ENCODE measurements at places on chromosomes 2 and 18.

GRCh38 chr2:220469201-220469600, 841.8 kb downstream of the SLC4A3 start:
- no peak for DNase-seq

- no peak for DNase-seq
Observed at GRCh38 chr2:141055531-141055930, 1075.3 kb downstream of the LRP1B start.

- DNase-seq: no peak
Observed at GRCh38 chr2:141767051-141767450, 363.8 kb downstream of the LRP1B start.

DNA sequence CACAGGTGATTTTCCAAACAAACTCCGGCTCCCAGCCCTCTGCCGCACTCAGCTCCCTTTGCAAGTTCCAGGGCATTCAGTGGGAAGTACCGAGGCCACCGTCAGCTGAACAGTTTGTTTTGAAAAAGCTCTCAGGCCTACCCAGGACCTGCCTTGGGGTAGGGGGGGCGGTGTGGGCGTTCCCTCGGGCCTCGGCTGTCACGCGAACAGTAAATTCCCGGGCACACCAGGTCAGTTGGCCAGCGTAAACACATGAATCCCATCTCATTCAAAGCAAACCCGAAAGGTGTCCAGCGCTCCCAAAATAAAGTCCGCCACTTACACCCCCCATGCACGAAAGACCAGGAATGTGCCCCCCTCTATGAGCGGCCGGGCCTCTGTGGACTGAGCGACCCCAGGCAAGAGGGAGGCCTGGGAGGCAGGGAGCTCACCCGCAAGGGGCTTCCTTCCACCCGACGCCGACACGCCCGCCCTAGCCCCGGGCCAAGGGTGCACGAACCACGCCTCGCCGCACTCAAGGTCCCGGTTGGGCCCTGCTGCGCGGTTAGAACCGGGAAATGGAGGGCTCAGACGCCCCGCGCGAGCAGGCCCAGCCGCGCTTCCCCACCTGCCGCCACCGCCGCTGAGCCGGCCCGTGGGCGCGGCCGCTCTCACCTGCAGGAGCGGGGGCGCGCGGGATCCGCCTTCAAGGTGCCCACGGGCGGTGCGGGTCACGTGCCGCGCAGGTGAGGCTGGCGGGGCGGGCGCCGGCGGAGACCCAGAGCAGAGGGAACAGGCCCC, at the start of gene WDSUB1:
Gene WDSUB1 (minus strand): TSS at position 775 of the 780 bp plus-strand sequence. CDS start 3,634 bp downstream, outside the sequence.
- peak; percentile 64 for DNase-seq

DNA sequence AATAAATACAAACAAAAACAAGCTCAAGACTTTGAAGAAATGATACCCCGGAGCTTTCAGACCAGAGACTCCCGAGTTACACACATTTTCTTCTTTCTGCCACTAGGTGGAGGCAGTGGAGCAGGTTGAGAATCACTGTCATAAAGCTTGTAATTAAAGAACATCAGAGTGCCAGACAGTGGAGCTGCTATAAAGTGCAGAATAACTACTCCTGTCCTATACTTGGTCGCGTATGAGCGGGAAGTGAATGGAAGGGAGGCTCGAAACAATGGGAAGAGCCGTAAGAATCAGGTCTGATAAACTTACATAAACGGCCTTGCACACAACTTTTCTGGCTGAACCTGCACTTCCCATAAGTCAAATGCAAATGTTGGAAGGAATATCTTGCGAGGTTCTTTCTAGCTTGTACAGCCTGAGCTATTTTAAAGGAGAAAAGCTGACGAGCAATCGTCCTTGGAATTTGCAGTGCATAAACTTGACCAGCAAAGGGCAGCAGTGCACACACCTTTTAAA, 189.0 kb downstream of the RPIA start:
- peak; percentile 57 for DNase-seq

DNA sequence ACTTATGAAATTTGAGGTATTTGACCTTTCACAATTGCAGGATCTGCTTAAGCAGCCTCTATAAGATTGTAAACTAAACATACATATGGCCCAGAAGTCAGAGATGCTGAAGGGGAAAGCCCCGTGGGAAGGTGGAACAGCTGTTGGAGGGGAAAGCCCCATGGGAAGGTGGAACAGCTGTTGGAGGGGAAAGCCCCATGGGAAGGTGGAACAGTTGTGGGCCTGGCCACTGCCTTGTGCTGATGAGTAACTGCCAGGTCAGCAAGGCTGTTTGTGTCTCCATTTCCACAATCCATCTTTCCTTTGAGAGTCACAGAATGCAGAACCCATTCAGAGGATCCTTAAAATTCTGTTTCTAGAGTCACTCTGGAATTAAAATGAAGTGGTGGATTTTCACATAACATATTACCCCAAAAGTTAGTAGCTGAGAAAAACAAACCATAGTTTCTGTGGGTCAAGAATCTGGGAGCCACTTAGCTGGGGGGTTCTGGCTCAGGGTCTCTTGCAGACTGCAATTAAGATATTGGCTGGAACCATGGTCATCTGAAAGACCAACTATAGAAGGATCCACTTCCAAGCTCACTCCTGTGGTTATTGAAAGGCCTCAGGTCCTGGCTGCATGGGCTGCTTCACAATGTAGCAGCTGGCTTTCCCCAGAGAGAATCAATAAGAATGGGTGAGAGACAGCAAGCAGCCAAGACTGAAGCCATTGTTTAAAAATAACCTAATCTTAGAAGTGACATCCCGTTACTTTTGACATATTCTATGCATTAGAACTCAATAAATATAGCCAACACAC, 86.6 kb upstream of the CAVIN2 start:
- DNase-seq: no peak

GRCh38 chr18:63578357-63578958, 8.7 kb upstream of the SERPINB13 start:
- peak; percentile 18 for DNase-seq

DNA sequence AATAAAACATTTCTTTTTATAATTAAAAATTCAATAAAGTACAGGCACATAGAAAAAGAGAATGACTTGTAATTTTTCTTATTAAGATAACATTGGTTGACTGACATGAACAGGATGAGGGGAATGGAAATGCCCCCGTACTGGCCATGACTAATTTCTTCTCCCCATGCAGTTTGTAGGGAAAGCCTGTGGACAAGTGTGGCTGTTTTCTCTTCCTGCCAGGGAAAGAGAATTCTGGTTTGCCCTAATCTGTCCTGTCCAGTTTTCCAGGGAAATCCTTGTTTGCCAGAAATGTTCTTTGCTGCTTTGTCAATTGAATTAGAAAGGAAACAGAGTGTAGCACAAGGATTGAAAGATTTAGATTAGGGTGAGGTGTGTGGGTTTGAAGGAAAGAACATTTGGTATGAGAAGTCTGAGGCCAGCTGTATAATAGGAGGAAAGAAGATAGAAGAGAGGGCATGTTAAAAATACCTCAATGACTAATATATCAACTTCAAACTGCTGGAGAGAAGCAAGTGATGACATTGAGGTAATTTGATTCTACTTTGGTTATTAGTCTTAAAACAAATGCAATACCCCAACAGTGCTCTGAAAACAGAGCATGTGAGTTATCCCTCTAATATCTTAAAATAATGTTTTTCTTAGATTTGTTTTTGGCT, 593.9 kb upstream of the ZNF804A start:
- DNase-seq: no peak

- no peak for DNase-seq
Observed at GRCh38 chr2:206220997-206221396, 53.5 kb upstream of the ZDBF2 start.

DNA sequence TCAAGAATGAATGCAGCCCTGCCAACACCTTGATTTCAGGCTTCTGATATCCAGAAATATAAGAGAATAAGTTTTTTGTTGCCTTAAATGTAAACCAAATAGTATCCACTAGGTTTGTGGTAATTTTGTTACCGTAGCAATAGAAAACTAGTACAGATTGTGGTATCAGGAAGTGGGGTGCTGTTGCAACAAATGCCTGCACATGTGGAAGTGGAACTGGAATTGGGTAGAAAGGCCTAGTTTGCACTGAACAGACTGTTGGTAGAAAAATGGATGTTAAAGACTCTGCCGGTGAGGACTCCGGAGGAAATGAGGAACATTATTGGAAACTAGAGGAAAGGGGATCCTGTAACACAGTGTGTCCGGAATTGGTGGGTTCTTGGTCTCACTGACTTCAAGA, 145.8 kb upstream of the MGAT5 start:
- DNase-seq: no peak

GRCh38 chr2:227413371-227413770, 25.6 kb upstream of the SCYGR1 start:
- DNase-seq: no peak

DNA sequence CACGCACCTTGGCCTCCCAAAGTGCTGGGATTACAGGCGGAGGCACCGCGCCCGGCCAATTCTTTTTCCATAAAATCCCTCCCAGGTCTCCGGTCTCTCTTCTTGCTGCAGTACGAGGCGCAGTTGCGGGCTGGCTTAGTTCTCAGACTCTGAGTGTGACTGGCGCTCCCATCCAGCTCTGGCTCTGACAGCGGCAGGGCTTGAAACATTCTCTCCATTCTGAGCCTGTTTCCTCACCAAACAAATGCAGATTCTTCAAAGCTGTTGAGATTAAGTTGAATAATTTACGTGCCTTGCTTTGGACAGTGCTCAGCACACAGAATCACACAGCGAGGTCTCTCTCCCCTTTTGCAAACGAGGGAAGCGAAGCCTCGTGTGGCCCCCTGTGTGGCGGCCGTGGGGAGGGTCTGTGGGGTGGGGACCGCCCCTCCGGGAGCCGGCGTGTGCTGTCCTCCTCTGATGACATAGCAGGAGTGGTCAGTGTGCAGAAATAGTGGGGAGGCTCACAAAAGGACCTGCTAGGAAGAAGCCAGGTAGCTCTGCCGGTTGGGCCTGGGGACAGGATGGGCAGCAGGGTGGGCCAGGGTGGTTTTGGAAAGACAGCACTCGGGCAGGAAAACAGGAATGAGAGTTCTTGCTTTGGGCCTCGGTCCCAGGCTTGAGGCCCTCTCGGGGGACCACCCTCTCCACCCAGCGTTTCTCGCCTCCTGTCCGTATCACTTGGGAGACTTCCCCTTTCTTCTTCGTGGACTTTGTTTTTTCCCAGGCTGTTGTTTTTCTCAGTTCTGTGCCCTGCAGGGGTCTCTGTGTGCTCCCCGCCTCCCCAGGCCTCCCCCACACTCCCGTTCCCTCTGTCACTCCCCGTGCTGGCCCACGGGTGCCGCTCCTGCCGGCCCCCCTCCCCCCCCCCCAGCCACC, 75.0 kb downstream of the KCNG2 start:
- DNase-seq: no peak

DNA sequence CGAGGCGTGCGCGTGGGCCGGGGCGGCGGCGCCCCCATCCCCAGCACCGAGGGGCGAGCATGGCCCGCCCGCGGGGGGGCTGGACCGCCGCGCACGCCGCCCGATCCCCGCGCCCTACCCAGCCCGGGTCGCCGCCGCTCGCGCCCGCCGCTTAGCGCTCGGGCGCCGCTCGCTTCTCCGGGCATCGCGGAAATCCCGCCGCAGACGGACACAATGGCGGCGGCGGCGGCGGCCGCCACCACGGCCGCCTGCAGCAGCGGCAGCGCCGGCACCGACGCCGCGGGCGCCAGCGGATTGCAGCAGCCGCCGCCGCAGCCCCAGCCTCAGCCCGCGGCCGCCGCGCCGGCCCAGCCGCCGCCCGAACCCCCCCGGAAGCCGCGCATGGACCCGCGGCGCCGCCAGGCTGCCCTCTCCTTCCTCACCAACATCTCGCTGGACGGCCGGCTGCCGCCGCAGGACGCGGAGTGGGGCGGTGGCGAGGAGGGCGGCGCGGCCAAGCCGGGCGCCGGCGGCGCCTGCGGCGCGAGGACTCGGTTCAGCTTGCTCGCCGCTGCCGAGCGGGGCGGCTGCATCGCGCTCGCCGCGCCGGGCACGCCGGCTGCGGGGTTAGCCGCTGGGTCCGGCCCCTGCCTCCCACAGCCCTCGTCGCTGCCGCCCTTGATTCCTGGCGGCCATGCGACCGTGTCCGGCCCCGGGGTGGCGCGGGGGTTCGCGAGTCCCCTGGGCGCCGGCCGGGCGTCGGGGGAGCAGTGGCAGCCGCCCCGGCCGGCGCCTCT, 453 bp downstream of the CABLES1 start:
- no peak for DNase-seq

DNA sequence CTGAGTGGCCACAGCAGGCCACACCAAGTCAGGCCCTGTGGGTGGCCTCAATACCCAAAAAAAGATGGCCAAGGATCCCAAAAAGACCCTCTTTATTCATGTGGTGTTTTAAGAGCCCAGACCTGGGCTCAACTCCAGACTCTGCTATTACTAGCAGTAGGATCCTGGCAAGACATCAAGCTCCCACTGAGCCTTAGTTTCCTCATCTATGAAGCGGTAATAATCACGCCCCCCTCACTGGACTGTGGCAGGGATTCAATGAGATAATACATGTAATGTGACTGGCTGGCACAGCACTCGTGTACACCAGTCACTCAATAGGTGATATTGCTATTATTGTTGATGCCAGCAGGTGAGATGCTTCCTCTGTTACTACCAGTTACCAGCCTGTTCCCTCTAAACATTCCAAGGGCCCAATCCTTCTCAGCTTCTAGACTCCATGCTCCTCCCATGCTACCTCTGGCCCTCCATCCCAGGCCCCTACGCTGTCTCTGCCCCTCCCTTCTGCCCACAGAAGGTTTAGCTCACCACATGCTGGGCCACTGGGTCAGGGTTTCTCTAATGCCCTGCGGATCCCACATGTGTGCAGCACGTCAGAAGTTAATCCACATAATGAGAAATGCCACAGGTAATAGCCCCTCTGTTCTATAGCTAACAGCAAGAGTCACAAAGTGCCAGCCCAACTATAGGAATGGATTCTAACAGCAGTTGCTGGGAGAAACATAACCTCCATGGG, 51.2 kb downstream of the SLC4A5 start:
- DNase-seq: no peak

- DNase-seq: no peak
Observed at GRCh38 chr2:237551071-237551574, 15.3 kb upstream of the PRLH start.

GRCh38 chr2:209663656-209664055, 108.0 kb upstream of the UNC80 start:
- DNase-seq: no peak
